ENCODE measurements at places on chromosomes 11 and 22.

DNA sequence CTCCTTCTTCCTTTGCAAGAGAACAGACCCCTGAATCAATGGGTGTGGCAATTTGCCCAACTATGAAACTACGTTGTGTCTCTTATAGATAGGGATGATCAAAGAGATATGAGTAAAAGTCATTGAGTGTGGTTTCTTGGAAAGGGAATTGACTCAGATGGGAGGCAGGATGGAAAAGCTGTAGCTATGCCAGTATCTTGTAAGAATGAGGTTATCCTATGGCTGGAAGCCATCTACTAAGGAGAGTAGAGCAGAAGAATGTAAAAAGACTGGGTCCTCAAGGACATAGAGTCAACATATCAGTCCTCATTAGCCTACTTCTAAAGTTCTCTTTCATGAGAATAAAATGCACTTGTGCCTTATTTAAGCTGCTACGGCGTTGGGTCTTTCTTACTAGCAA is 78.9 kb upstream of the POU2AF2 start:
- DNase-seq = no peak

DNA sequence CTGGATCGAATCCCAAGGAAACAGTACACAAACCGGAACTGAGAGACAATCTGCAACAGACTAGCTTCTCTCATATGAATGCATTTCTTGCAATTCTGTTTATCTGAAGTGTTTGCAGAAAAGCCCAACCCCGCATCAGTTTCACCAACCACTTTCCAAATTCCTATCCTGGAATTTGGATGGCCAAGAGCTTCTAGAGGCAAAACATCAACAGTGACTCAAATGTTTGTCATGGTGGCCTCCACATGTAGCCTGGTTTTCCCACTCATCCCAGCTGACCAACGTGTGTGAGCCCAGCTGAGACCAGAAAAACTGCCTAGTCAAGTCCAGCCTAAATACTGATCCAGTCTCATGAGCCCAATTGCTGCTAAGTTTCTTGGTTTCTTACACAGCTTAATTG is 8.3 kb upstream of the MIEF1 start:
- DNase-seq = no peak

DNA sequence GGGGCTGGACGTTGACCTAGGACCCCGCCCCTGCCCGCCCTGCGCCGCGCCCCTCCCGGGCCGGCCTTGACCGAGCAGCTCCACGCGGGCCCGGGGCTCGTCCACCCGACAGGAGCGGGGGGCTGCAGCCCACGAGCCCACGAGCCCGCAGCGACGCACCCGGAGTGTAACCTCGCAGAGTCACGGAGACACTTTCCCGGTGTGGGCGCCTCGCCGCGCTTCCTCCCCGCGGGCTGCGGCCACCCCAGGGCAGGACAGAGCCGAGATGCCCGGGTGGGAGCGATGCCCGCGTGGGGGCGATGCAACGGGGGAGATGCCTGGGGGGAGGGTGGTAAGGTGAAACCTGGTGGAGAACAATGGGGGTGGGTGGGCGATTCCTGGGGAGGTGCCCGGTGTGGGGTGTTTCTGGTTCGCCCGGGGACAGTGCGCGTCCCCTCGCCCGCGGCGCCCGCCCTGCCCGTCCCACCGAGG is 4.9 kb upstream of the ZBED4 start:
- no peak for DNase-seq

GRCh38 chr11:27816197-27816596 is 115.9 kb upstream of the BDNF start:
- no peak for DNase-seq

DNA sequence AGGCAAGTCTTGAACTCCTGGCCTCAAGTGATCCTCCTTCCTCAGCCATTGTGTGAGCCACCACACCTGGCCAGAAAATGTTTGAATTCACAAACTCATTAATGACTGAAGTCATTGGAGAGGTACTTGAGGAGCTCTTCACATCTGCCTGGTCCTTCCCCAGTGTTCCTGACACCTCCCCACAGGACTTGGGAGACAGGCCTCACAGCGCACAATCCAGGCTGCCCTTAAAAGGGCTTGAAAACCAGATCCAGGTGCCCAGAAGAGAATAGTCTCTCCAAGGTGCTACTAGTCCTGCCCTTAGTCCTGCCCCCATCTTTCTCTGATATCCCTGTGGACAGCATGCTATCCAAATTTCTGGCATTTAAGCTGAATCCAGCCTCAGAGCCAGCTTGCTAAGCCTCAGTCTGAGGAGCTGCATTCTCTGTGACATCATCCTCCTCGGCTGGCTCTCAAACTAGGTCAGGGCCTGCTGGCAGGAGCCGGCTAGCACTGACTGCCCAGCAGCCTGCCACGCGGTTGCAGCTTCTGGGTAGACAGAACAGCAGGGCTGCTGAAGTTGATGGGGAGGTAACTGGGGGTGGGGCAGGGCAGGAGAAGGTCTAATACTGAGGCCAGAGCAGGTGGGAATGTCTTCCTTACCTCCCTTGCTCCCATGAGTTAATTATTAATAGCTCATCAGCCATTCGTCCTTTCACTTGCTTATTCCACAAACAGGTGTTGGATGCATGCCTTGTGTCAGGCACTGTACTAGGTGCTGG is 35.3 kb upstream of the NECTIN1 start:
- DNase-seq = no peak

- DNase-seq = no peak
Observed at GRCh38 chr22:20580179-20580578, 72.8 kb downstream of the MED15 start.

- DNase-seq = no peak
Observed at GRCh38 chr22:24407884-24408283, 19.5 kb upstream of the ADORA2A start.

DNA sequence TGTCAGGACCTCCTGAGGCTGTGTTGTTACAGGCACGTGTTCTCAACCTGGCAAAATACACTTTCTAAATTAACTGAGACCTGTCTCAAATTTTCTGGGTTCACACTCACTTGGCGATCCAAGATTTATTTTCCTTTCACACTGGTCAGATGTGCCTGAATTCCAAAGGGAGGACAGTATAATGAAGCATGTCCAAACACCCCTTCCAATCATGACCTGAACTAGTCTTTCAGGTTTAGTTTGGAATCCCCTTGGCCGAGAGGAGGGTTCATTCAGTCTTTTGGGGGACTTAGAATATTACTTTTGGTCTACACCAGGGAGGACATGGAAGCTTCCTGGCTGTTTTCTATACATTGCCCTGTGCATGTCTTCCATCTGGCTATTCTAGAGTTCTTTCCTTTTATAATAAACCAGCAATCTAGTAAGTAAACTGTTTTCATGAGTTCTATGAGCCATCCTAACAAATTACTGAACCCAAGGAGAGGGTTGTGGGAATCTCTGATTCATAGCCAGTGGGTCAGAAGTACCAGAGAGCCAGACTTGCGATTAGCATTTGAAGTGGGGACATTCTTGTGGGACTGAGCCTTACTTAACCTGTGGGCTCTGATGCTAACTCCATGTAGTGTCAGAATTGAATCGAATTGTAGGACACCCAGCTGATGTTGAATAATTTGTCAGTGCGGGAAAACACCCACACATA is 14.8 kb upstream of the TMEM216 start:
- no peak for DNase-seq

GRCh38 chr11:61773356-61773755 is 19.0 kb downstream of the TMEM258 start:
- no peak for DNase-seq

- DNase-seq = no peak
Observed at GRCh38 chr11:64720167-64720566, 2.8 kb downstream of the NRXN2 start.

- DNase-seq = no peak
Observed at GRCh38 chr22:26527574-26528465, 15.5 kb upstream of the TFIP11 start.

GRCh38 chr11:56977314-56977713 is 11.4 kb upstream of the OR5AK2 start:
- no peak for DNase-seq

DNA sequence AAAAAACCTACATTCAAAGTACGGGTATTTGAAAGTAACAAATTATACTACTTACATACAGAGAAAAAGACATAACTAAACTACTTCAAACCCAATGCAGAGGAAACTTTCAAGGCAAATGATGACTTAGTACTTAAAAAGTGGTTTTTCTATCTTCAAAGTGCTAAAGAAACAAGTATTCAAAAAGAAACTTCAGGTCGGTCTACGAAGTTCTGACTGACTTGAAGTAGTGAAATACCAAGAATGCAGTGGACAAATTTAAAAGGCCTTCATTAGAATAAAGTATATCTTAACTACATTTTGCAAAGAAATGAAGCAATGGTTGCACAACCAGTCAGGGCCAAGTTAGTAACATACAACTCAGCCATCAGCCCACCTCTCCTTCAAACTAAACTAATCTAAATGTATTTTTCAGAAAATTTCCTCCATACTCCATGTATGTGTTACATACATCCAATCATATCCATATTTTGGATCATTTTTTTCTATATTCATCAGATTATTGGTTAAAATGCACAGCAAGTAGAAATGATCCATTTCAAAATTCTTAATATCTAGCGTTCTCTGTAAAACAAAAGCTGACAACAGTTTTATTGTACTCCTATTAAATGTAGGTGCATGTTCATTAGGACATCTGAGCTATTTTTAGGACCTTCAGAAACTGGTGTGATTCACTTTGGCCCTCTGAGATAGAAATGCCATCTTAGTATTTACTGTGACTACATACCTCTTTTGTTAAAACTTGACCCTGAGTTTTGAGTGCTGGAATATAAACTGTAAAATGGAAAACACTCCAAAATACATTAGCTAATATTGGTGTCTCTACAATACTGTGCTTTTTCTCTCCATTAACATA is 49.9 kb downstream of the BIRC2 start:
- DNase-seq = no peak

DNA sequence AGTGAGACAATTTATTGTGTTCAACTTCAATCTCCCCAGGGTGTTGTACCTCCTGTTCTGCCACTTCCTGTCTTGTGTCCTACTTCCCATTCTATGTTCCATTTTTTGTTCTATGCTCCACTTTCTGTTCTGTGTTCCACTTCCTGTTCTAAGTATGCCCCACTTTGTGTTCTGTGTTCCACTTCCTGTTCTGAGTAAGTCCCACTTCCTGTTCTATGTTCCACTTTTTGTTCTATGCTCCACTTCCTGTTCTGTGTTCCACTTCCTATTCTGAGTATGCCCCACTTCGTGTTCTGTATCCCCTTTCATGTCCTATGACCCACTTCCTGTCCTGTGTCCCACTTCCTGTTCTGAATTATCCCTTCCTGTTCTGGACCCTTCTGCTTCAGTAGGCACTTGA is 732.7 kb downstream of the TBC1D22A start:
- DNase-seq = peak; percentile 3

DNA sequence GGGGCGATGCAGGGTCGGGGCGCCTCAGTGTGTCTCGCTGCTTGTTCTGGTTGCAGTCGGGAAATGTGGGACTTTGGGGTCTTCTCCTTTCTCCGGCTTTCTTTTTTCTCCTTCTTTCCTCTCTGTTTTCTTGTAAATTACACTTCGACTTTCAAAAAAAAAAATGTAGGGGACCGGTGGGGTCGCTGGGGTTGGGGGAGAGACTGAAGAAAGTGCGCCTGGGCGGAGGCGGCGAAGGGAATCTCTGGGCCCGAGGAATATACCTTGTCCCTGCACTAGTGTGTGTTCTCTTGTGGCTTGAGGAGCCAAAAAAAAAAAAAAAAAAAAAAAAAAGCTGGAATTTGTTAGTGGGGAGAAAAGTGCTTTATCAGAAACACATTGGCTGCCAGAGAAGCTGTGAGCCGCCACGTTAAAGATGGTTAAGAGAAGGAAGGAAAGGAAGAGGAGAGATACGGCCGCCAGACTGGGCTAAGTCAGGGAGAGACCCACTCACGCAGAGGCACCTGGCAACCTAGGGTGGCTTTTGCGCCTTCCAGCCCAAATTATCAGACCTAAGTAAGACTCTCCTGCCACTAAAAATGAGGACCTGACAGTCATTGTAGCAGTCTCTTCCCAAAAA is 8.4 kb upstream of the FLI1 start:
- no peak for DNase-seq

- no peak for DNase-seq
Observed at GRCh38 chr11:122851366-122851966, 13.2 kb downstream of the CRTAM start.

- peak; percentile 40 for DNase-seq
Observed at GRCh38 chr11:57792870-57793269, 31.3 kb downstream of the CTNND1 start.

Measured in SK-N-MC (cell line).